ENCODE measurements at places on chromosomes 2 and 18.

GRCh38 chr2:172437419-172438341 is 10.3 kb downstream of the ITGA6 start:
- DNase-seq: peak; percentile 48

DNA sequence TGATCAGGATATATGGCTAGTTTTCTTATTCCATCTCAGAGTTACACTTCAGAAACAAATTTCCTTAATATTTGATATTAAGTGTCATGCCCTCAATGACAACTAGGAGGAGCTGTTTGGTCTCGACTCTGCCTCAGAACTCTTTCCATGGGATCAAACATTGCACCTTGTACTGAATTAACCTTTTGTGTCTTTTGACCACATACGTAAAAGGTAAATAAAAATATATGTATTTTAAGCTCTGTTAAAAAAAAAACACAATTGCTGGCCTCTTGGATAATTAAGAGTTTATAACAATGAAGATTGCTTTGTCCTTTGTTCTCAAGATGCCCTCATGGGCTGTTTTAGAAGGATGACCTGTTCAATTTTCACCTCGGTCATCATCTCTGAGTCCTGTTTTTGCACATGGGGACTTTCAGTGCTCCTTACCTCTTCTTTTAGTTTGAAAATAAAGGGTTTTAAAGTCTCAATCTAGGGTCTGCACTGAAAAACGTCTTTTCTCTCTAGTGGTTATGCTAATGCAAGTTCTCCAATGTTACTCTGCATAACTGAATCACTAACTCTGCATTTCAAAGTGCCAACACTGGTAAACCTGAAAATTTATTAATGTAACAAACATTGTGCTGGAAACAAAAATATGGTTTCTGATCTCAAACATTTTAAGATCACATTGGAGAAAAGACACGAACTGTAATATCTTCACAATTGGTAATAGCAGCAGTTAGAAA is 18.8 kb upstream of the FN1 start:
- no peak for DNase-seq

GRCh38 chr2:10493634-10494281 is 45.6 kb upstream of the ODC1 start:
- DNase-seq: peak; percentile 55

DNA sequence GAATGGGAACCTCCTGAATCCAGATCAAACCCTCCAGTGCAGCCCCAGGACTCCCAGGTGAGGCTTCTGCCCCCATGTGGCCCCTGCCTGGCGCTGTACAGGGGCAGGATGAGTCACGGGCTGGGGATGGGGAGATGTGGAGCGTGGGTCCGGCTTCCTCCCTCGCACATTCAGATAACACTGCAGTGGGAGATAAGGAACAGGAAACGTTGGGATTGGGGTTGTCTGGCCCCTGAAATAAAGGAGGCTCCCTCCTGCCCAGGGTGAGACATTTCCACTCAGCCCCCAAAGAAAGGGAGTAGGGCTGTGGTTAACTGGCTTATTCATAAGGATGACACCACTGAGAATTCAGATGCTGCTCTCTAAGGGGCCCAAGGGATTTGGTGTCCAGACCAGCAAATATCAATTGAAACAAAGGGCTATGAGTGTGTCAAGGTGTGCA is 30.7 kb downstream of the IGFBP5 start:
- DNase-seq: no peak

DNA sequence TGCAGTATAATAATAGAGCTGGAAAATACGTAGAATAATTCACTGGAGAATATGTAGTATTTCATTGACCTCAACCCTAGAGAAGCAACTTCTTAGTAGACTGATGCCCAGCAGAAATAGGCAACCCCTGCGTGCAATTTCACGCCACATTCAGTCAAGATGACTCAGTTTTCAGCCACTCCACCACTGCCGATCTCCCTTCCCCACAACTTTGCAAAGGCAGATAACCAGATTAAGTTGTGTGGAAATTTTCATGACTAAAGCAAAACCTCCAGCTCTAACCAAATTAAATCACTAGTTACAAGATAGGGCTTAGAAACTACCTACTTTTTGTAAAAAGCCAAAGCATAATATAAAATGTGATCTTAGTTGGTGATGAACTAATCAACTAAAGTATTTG is 63.3 kb upstream of the STK17B start:
- DNase-seq: peak; percentile 29

GRCh38 chr2:144467502-144468137 is 52.3 kb downstream of the ZEB2 start:
- no peak for DNase-seq

- no peak for DNase-seq
Measured at GRCh38 chr18:67633939-67634338, 117.4 kb upstream of the DSEL start.

GRCh38 chr2:139495851-139496250 is 715.7 kb upstream of the NXPH2 start:
- no peak for DNase-seq

GRCh38 chr2:235587202-235587601 is 93.4 kb downstream of the AGAP1 start:
- DNase-seq: no peak

DNA sequence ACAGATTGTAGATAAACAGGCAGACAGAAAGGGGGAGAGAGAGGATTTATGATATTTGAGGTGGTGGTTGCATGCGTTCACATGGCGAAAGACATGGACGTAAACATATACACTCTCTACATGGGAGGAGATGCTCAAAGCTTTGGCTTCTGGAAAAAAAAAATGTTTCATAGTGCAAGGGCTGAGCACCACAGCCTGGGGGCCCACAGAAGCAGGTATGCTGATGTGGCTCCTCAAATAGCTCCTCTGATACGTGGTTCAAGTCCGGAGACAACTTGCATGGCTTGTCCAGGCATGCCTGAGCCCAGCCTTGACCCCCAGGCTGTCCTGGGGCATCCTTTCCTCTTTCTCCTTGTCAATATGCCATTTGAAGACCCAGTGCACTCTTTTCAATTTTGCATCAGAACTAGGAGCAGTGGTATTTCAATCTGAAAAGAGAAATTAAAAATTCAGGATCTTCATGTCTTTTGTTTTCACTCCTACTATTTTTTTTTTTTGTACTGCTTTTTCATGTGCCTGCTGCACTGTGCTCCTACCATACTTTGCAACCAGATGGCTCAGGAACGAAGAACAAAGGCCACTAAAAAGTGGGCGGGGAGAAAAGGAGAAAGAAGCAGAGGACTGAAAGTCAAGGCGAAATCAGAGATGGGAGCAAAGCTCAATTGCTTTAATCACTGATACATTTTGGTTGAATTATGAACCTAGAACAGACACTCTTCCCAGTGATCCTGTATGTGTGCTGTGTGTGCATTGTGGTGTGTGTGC is 495.7 kb upstream of the TCF4 start:
- DNase-seq: no peak

GRCh38 chr2:5926871-5927512 is 234.8 kb downstream of the SOX11 start:
- DNase-seq: no peak

- DNase-seq: no peak
Measured at GRCh38 chr2:185201063-185201462, 537.5 kb upstream of the FSIP2 start.

GRCh38 chr2:214088536-214088935 is 322.3 kb upstream of the VWC2L start:
- DNase-seq: no peak

GRCh38 chr18:28015671-28016070 is 161.3 kb downstream of the CDH2 start:
- no peak for DNase-seq

- no peak for DNase-seq
Measured at GRCh38 chr18:78733762-78734613, 245.6 kb upstream of the SALL3 start.

DNA sequence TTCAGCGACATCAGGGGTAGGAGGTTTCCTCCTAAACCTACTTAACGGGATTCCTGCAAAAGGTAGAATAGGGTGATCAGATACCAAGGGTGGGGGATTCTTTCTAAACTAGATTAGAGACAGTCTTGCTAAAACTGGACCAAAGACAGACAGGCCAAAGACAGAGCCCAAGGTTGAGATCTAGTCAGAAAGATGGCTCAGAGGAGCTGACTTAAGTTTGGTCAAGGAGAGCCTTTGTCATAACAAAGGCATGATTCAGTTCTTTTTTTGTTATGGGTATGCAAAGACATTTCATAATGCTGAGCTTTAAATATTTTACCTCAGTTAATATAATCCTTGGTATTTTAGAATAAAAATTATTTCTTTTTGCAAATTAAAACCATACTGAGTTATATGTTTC is 17.8 kb upstream of the GPR75 start:
- no peak for DNase-seq

DNA sequence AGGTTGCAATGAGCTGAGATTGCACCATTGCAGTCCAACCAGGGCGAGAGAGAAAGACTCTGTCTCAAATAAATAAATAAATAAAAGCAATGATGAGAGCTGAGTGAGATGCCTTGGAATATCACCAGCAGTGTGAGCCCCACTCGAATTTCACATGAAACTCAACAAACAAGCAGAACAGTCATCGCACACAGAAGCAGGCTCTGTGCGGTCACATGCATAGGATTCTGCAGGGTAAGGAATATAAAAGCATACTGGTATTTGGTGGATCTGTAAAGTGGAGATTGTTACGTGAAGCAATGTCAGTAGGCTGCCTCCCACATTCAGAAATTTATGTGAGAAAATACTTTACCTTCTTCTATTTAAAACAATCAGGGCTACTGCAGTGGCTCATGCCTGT is 18.0 kb upstream of the AP1S3 start:
- DNase-seq: no peak

- no peak for DNase-seq
Measured at GRCh38 chr2:174588463-174588862, 9.1 kb downstream of the WIPF1 start.

DNA sequence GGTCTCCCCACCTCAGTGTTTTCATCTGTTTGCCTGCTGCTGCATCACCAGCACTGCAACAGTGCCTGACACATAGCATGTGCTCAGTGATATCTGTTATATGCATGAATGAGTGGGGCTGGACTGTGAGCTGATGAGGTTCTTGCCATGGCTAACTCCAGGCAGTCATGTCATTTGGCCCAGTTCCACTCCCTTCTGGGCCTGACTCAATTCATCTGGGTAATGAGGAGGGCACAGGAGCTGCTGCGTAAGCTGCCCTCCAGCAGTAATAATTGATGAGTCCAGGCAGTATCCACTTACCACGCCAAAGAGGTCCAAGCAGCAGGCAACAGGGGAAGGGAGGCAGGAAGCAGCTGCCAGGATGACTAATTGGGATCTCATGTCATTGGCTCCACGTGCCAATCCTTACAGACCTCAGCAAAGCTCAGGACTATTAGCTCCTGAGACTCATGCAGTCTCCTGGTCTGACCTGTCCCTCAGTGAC is 34.1 kb upstream of the MAT2A start:
- DNase-seq: no peak

- no peak for DNase-seq
Measured at GRCh38 chr2:238724728-238725127, 123.2 kb upstream of the TWIST2 start.

DNA sequence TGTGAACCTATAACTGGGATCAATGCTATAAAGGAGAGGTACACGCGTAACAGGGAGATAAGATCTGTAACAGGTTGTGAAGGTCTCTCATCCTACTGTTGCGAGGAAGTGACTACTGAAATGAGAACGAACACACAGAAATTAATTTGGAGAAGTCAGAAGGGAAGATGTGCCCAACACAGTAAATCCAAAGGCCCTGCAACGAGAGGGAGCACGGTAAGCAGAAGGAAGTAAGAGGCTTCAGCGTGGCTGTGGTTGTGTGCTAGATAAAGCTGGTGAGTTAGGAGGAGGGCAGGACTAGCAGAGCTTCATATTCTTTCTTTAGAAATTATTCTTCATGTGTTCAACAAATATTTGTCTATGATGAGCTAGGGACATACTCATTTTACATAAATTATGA is 2.5 kb upstream of the ATG16L1 start:
- DNase-seq: no peak

DNA sequence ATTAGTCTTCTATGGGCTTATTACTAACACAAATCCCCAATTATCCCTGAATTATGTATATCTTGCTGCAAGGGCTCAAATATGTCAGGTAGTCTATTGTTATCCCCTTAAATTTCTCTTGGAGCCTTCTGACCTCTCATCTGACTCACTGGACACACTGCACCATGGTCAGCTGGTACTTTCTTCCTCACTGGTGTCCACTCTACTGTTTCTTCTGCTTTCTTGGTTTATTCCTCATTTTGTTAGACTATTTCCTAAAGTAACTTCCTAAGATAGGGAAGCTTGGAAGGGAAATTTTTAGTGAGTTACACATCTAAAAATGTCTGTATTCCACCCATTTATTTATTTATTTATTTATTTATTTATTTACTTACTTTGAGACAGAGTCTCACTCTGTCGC is 26.5 kb downstream of the WDR35 start:
- no peak for DNase-seq

- no peak for DNase-seq
Measured at GRCh38 chr2:99297994-99298393, 3.0 kb downstream of the LYG1 start.

GRCh38 chr18:36176711-36177110 is 10.6 kb upstream of the MOCOS start:
- no peak for DNase-seq

DNA sequence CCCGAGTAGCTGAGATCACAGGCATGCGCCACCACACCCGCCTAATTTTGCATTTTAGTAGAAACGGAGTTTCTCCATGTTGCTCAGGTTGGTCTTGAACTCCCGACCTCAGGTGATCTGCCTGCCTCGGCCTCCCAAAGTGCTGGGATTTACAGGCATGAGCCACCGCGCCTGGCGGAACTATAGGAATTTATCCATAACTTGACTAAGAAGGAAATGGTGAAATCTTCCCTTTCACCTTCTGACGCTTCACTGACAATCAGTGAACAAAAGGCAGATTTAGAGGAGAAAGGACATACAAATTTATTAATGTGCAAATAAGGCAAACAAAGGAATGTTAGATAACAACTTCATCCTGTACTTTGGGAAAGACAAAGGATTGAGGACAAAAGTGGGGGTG is 15.4 kb upstream of the GULP1 start:
- DNase-seq: no peak

DNA sequence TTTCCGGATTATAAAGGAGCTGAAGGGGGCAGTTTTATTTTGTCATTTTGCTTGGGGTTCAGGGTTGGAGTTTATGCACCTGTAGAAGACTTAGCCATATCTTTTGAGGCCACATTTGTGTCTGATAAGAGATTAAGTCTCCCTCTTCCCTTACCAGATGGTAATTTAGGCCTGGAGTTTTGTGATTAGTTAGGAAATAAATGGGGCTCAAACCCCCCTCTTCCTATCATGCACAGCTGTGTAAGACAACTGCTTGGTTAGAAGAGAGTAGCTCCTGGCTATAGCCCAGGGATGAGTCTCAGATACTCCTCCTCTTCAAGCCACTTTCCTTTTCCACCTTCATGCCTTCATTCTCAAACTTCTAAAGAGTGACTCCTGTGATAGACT is 802 bp upstream of the SAP130 start:
- no peak for DNase-seq

GRCh38 chr2:142020368-142020767 is 110.4 kb downstream of the LRP1B start:
- no peak for DNase-seq

DNA sequence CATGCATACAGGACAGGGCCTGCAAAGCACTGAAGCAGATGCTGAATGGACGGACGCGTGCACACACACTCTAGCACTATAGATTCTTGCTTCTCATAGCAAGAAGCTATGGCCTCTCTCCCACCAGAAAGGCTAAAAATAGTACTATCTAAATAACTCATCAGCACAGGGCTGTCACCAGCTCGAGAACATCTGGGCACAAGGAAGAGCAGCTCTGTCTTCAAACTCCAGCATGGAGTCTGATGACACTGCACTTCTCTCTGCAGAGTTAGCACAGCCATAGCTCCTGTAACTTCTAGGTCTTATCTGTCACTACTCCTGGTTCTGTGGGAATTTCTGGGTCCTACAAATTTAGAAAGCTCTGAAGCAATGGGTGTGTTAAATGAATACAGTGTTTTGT is 123.5 kb downstream of the MYO5B start:
- no peak for DNase-seq

Measured in activated CD4-positive, alpha-beta T cell treated with anti-CD3 and anti-CD28 coated beads for 24 hours (primary cell).